ENCODE measurements at places on chromosomes 5 and 9.

DNA sequence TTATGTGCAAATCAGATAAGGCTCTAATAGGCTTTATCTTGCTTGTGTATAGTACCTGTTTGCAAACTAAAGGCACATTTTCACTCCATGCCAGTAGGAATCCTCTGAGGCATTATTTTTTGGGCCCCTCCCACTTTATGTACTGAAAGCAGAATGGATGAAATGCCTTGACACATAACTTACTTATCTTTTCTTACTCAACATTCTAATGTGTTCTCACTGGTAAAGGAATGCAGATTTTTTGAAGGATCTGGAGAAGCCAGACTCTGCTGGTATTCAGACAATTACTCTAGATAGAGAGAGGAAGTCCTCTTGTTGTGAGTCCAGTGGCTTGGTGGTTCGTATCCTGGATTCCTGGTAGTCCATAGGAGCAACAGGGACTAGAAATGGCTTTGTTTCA lies 336.7 kb downstream of the CCDC171 start:
- no peak overlapping the region for H3K27ac ChIP-seq
- H3K4me1 ChIP-seq, result no peaks in the 10 kb centered on the region

- H3K4me3 ChIP-seq, result no peak overlapping the region
- DNase-seq, result no peak
- no peaks in the 10 kb centered on the region for H3K27me3 ChIP-seq
- H3K27ac ChIP-seq, result no peak overlapping the region
- no peaks in the 10 kb centered on the region for H3K4me1 ChIP-seq
- H3K36me3 ChIP-seq, result no peaks in the 10 kb centered on the region
Observed at GRCh38 chr5:95007921-95008597, 276.8 kb downstream of the MCTP1 start.

GRCh38 chr9:128275198-128276007 lies at the start of gene GOLGA2:
Gene GOLGA2, minus strand, starts transcription at chr9:128276007. Its CDS starts 31 bp downstream, at chr9:128275976.
- H3K4me3 ChIP-seq, result peak within 1 kb of the TSS; percentile 92
- H3K27ac ChIP-seq, result peak within 1 kb of the TSS; percentile 81
- peak; percentile 75 for DNase-seq
- H3K27me3 ChIP-seq, result no peaks in the 10 kb centered on the region
- H3K4me1 ChIP-seq, result peaks cover 25% of the 10 kb centered on the region

DNA sequence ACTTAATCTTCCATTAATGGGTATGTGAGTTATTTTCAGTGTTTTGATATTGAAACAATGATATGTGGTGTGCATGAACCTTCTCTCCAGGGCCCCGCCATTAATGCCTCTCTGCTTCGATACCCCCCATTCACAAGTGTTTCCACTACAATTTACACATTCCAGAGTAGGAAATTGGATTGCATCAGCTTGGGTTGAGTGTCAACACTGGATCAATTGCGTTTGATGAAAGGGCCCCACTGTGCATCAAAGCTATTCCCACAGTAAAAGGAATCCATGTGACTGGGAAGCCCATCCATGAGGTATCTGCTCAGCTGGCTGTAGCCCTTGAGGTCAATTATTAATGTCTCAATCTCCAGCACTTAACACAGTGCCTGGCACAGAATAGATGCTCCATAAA lies 17.8 kb upstream of the LVRN start:
- no peak overlapping the region for H3K27ac ChIP-seq
- no peaks in the 10 kb centered on the region for H3K27me3 ChIP-seq
- no peaks in the 10 kb centered on the region for H3K4me1 ChIP-seq
- H3K4me3 ChIP-seq, result no peak overlapping the region
- no peak for DNase-seq
- no peaks in the 10 kb centered on the region for H3K36me3 ChIP-seq

GRCh38 chr5:167965710-167966109 lies 325.7 kb upstream of the WWC1 start:
- H3K4me3 ChIP-seq, result no peak overlapping the region
- no peaks in the 10 kb centered on the region for H3K4me1 ChIP-seq
- H3K36me3 ChIP-seq, result no peaks in the 10 kb centered on the region
- no peak overlapping the region for H3K27ac ChIP-seq
